ENCODE measurements at places on chromosomes 4 and X.

DNA sequence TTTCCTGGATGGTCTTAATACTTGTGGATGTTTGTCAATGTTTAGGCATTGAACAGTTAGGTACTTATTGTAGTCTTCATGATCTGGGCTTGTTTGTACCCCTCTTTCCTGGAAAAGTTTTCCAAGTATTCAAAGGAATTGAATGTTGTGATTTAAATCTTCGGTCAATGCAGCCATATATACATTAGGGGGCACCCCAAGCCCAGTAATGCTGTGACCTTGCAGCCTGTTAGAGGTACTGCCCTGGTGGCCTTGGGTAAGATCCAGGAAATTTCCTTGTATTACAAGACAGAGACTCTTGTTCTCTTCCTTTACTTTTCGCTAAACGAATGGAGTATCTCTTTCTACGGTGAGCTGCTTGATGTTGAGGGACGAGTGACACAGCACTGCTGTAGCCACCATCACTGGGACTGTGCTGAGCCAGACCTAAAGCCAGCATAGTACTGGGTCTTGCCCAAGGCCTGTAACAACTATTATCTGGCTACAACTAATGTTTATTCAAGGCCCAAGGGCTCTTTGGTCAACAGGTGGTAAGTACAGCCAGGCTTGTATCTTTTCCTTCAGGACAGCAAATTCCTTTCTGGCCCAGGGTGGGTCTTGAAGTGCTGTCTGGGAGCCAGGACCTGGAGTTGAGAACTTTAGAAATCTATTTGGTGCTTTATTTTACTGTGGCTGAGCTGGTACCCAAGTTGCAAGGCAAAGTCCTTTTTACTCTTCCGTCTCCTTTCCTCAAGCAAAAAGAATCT, 118.3 kb upstream of the ATOH1 start:
- DNase-seq = peak; percentile 28

DNA sequence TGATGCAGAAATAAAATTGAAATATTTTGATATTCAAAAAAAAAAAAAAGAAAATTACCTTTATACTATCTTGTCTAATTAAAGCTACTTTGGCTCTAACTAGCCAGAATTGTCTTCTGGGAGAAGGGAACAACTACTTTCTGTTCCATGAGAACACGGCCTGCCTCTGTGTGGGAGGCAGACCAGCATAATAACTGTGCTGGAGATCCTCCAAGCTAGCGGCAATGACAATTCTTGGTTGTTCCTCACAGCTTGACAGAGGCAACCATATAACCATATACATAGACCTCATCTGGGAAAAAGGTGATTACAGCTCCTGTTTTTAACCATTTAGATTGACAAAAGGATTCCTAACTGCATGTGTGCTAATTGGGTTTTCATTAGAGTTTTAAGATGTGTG, 95.7 kb downstream of the RBMX2 start:
- DNase-seq = no peak

GRCh38 chrX:119481323-119481801, 13.1 kb downstream of the SLC25A5 start:
- DNase-seq = no peak

DNA sequence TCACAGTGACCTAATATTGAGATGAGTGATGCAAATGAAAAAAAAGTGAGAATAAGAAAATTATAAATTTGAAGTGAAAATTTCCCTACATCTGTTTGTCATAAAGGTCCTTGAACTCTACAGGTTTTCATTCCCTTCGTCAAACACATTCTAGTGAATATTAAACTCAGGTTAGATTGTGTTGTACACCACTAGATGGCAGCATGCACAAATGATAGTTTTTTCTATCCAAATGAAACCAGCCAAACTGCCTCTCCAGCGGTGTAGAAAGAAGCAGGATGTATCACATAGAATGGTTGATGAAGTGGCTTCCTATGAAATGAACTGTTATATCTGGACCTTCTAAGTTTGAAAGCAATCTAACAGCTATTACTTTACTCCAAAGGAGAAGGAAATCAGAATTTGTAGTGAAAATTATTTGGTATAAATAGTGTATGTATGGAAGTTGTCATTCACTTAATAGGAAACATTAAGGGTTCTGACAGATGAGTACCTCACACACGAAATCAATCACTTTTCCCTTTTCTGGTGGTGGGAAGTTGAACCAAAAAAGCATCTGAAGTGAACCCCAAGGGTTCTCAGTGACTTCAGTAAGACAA, 382.7 kb downstream of the UNC5C start:
- DNase-seq = peak; percentile 58

- DNase-seq = peak; percentile 49
These were observed 30.0 kb upstream of the JADE3 start for GRCh38 chrX:46882266-46882665.

DNA sequence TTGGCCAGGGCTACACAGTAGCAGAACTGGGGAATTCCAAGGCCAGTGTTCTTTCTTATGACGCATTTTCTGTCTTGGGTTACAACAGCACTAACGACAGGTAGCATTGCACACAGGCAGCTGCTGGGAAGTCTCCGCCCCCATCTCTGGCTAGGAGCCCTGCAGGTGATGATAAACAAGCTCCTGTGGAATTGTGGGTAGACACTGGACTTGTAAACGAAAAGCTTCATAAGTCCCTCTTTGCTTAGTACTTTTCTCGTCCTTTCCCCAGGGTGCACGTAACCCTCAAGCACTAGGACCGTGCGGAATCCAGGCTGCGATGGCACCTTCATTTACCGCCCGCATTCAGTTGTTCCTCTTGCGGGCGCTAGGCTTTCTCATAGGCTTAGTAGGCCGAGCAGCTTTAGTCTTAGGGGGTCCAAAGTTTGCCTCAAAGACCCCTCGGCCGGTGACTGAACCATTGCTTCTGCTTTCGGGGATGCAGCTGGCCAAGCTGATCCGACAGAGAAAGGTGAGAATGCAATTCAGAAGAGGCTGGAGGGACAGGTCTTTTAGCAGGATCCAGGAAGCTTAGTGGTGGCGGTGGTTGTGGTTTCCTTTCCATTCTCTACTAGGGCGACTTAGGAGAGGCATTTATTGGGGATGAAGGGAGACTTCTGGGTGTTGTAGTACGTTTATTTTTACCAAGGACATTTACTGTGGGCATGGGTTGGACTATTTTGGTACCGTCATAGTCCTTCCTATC, at the start of gene FAAH2:
FAAH2 (plus strand) TSS at position 200 of the 745 bp plus-strand sequence; CDS start at position 320, 120 bp downstream.
- DNase-seq = peak; percentile 5

DNA sequence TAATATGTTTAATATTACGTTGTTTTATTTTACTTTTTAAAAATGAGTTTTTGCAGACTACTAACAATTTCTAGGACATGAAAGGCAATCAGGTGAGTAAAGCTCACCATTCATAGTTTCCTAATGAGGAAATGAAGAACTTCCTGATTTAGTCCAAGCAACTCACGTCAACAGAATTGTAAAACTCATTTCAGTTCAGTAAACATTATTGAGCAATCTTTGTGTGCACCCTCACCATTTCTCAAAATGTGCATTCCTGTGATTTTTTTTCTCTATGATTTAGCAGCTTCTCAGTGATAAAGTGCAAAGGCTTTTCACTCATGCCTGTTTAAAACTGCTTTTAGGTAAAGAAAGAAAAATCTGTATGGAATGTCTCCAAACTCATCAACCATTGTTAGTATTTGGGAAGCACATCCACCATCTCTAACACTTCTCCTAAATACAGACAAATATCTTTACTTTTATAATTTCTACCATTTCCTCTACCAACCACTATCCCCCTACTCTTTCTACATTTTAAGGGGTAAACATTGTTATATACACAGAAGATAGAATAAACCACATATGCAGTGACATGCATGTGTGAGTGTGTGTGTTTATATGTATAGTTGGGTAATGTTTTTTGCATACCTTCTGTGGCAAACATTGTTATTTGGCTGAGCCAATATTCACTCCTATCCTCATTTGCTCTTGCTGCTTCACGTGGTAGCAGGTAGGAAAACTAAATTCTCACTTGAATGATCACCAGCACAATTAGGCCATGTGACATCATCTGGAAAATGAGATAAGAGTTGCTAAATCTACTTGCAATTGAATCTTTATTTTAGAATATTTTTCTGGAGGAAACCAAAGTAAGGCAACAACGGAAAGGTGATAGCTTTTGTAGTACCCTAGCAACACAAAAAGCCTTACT, 54.7 kb upstream of the PRDM8 start:
- no peak for DNase-seq

DNA sequence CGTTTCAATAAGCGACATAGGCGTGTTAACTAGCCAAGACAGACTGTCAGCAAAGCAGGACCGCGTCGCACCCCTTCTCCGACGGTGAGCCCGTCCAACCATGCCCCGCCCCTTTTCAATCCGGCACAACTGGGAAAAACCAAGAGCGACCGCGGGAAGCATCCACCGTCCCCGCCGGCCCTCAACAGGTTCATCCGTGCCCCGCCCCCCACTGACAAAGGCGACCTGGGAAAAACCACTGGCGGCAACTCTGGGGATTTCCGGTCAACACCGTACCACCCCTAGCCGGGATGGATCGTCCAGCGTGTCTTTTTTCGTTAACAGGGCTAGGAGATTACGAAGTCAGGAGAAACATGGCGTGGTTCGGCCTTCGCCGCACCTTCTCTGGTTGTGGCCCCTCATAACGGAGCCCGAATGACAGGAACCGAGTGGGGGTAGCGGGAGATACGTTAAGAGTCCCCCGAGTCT, 377 bp downstream of the TIMM17B start:
- DNase-seq = peak; percentile 74

DNA sequence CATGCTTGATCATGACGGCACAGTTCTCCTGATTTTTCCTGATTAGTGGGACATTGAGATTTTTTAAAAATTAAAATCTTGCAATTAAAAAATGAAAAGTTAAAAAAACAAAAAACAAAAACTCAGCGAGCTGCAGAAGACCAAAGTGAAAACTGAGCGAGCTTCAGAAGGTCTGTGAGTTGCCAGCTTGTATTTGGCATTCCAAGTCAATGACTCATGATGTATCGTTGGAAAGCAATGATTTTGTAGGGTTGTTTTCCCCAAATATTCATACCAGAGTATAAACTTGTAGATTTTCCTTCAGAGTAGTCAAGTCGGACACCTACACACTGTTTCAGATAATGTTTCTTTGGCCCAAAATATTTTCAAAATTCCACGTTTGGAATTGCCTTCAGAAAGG, 76.9 kb downstream of the LRRC66 start:
- no peak for DNase-seq

- DNase-seq = no peak
These were observed 70.4 kb upstream of the AGA start for GRCh38 chr4:177512646-177513045.

DNA sequence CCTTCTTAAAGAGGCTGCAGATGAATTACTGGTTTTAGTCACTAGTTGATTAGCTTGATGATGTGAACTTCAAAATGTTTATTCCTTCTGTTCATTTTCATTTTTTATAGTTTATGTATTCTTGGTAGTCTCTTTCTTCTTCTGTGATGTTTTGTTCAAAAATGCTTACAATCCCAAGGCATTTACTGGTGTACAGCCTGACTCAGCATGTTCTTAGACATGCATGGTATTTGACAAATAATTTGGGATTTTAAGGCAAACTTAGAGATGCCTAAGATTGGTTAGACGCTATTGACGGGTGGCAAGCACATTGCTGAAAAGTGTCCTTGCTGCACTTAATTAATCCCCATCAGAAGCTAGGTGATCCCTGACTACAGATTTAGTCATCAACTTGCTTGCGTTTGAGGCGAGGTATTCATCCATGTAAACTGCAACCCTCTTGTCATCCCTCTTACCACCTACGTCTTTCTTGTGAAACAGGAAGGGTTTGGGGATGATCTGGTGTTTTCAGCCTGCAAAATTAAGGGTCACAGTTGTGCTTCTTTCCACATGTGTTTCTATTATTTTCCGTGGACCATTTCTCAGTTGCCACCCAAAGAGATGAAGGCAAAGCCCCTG, 331.8 kb downstream of the DKK2 start:
- no peak for DNase-seq

- no peak for DNase-seq
These were observed 494.9 kb downstream of the GALNTL6 start for GRCh38 chr4:172308078-172308477.

- DNase-seq = no peak
These were observed 310.3 kb upstream of the ZFP42 start for GRCh38 chr4:187685247-187685646.

DNA sequence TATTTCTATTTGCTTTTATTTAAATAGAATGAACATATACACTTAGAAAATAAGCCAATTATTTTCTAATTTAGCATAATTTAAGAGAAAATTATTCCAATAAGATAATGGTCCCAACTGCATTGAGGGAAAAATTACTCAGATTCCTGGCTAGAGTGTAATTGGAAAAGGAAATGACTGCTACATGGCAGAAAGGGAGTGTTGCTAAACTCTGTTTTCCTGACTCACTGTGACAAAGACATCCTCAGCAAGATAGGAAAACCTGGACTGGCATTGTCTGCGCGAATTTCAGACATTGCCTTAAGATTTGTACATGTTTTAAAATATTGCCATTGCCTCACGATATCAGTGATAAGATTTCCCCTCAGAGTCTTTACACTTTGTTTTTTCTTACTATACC, 8.2 kb downstream of the TNIP3 start:
- DNase-seq = no peak

GRCh38 chr4:21655031-21655430, 293.5 kb downstream of the KCNIP4 start:
- DNase-seq = peak; percentile 47

DNA sequence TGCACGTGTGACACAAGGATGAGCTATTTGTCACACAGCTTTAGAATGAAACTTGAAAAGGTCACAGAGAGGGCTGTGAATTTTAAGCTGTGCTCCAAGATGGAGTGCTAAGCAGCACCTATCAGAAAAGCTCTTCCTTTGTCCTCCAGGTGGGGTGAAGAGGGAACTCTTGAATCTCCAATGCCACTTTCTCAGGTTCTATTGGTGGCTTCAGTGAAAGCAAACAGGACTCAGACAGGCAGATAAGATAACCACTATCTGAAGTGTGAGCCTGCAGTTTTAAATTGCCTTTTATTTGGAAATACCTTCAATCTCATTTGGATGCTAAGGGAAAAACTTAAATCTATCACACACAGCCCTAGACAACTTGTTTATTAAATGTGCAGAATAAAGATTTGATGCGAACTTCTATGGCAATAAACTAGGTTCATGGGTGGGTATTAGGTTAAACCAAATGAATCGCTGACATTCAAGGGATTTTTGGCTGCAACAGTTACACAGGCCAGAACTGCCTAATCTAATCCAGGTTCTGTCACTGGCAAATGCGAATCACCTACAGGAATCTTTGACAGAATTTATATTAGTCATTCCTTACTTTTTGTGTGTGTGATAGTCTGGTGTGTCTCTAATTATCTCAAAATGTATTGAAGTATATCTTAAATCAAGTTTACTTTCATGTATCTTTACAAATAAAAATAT, 13.6 kb upstream of the PDGFRA start:
- no peak for DNase-seq

DNA sequence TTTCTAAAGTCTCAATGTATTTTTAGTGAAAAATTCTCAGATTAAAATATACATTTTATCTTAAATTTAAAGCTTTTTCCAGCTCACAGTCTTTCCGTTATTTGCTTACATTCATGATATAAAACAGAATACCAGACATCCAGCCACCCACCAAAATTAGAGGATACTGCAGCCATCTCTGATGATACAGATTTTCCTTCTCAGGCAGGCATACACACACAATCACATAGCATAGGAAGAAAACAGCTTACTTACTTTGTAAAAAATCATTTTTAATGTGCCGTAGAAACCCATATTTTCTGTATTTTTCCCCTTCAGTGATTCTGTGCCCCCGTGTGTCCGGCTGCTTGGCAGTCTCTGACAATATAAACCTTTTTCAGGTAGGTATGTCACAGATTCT, 183.7 kb downstream of the FBXW7 start:
- peak; percentile 10 for DNase-seq

All from D341Med (cell line).